ENCODE measurements at places on chromosomes 2 and 18.

DNA sequence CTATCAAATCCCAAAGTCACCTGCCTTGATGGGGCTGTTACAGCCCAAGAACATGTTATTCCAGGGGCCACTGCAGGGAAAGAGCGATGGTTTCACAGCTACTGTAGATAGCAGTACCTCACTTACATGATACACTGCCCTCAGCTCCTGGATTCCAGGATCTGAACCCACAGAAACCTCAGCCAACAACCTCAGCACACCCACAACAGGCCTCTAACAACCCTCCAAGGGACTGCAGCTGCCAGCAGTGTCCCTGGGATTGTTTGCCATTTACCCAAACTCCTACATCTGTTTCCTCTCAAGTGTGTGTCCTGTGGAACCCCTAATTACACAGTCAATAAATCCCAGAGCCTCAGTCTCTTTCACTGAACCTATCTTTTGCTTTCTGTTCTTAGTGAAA lies 28.2 kb downstream of the OSBPL1A start:
- DNase-seq = no peak

DNA sequence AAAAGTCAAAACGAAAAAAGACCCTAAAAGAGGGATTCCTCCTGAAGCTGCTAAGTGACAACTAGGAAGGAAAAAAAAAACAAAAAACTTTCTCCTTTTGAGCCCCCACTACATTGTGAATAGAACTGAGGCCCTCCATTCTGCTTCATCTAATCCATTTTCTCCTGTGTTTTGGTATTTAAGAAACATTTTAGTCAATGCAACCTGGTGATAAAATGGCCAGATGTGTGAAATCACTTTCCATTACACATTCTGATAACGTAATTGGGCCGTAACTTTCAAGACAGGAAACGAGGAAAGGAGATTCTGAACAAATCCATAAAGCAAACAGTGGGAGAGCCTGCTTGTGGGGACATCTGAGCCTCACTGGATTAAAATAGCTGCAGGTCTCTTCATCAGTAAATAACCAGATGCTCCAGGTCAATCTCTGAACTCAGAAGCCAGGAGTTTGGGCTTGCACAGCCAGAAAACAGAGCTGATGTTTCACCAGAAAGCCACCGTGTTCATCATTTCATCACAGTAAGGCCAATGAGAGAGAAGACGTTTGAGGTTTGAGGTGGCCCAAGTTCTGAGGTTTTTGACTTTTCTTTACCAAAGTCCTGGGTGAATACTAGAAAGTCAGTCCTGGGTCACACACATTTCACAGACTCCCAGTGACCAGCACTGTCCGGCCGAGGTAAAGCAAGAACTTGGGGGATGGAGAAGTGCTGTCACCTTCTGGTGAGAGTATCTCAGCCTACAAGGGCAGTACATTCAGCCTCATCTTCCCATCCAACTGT lies 47.8 kb downstream of the TGFA start:
- no peak for DNase-seq

DNA sequence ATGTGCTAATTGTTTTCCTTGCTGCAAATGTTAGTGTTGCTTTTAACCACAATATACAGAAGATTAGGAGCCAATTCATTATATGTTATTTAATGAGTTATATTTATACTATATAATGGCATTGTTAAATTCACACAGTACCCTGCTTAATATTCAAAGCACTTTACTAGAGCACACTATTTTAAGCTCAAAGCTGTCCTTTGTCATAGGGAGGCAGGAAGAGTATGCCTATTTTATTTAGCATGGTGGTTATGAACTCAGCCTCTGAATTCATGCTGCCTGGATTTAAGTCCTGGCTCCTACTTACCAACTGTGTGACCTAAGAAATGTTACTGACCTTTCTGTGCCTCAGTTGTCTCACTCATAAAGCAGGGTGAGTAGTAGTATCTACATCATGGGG lies 80.5 kb downstream of the FASTKD2 start:
- DNase-seq = no peak

DNA sequence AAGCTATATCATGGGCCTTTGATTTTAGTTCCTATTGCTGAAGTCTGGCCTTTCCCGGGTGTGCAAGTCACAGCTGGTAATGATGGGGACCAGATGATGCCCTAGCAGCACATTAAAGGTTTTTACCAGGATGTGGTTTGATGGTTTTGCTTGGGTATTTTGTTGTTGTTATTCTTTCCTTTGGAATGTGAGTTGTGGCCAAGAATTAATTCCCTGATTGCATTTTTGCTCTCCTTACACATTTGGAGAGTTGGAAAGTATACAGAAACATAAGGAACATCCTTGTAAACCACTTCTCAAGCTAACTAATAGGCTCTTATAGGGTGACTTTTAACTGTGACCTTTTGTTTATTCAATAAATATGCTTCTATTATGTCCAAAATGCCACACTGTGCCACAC lies 154.1 kb upstream of the MMADHC start:
- DNase-seq = no peak

GRCh38 chr2:168184681-168185513 lies 62.5 kb downstream of the STK39 start:
- no peak for DNase-seq

- DNase-seq = no peak
These were observed 44.4 kb upstream of the SETBP1 start for GRCh38 chr18:44636241-44636640.

DNA sequence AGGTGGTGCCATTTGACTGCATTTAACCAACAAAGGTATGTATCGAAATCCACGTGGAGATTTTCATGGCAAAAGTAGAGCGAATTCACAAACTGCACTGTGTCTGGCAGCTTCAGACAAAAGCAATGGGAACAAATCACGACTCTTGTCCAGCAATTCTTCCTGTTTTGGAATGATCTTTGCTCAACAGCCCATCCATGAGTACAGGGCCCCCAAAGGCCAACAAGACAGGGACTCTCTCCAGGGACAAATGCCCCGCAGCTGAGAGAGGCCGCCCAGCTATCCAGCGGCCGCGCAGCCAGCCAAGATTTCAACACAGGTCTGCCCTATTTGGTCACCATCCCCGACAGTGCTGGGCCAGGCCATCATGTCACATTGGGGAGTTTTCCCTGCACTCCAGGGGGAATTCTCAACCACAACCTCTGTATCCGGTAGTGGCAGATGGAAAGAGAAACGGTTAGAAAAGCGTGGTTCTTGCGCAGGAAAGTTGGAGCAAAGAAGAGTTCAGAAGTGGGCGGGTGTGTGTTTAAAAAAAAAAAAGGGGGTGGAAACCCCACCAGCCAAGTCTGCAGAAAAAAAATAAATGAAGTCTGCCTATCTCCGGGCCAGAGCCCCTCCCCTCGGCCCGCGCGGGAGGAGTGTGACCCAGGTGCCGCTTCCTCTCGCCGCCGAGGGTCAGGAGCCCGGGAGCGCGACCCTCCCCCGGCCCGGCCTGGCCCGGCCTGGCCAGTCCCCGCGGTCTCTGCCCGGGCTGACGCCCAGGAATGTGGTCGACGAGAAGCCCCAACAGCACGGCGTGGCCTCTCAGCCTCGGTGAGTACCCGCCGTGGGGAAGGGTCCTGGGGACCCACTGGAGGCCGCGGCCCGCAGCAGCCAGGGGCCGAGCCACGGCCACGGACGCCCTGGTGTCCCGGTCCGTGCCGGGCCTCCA lies at the start of gene GYPC:
TSS of gene GYPC (plus strand) at position 659 of the 931 bp plus-strand sequence. CDS start at position 765, 106 bp downstream.
- peak; percentile 62 for DNase-seq

DNA sequence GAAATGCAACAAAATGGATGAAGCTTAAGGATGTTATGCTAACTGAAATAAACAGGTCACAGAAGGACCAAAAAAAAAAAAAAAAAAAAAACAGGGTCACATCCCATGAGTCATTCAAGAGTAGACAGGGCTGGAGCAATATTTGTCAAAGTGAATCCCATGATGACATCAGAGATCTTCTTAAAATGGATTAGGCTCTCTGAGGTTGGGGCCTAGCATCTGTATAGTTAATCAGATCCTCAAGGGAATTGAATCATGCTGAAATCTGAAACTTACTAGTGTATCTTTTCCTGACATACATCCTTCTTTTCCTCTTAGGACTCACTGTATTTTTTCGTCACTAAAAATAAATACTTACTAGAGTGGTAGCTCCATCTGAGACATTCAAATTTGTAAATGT lies 380.6 kb upstream of the NXPH2 start:
- DNase-seq = no peak

DNA sequence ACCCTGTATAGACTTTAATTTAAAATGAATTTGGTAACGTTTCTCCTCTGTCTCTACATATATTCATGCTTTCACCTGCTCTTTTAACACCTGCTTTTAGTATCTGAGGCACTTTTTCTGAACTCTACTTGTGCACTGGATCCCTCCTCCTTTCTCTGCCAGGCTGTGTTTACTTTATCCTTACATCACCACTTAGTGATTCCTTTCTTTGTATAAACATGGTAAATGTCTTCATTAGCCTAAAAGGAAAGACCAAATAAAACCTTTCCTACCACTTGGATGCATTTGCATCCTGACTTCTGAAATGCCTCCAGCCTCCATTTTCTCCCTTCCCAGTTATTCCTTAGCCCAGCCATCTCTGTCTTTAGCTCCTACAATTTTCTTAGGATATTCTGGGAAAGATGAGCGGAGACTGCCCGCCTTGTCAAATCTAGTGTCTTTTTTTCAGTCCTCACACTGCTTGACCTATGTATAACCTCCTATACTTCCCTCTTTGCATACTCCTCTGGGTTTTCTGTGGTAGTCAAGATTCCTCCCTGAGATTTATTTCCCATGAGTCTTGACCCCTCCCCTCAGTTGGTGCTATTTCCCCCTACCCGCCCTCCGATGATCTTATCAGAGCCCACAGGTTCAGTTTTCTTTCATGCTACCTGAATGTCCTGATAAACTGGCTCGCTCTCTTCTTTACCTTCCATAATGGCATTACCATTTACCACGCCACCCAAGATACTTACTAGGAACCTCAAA lies 44.8 kb downstream of the REL start:
- no peak for DNase-seq

- DNase-seq = no peak
These were observed 206.9 kb downstream of the ICOS start for GRCh38 chr2:204143216-204144014.

- no peak for DNase-seq
These were observed 69.5 kb upstream of the TGIF1 start for GRCh38 chr18:3380384-3380961.

DNA sequence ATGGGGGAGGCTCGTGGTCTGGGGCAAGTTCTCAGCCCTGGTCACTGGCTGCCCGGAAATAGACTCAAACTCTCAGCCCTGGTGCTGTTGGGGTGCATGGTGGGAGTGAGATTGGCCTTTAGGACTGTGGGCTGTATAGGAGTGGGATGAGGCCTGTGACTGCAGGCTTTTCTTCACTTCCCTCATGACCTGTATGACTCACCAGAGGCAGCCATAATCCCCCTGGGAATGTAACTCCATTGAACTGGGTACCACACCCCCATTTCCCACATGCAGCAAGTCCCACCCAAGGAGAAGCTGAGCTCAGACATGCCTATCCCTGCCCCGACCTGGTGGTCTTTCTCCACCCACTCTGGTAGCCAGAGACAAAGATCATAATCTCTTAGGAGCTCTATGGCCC lies 177.7 kb upstream of the OSR1 start:
- no peak for DNase-seq

GRCh38 chr2:45845566-45845965 lies 194.1 kb downstream of the PRKCE start:
- DNase-seq = no peak

- no peak for DNase-seq
These were observed 58.1 kb downstream of the CYP1B1 start for GRCh38 chr2:38017836-38018235.

GRCh38 chr2:86333378-86333777 lies 4.0 kb downstream of the REEP1 start:
- DNase-seq = no peak

DNA sequence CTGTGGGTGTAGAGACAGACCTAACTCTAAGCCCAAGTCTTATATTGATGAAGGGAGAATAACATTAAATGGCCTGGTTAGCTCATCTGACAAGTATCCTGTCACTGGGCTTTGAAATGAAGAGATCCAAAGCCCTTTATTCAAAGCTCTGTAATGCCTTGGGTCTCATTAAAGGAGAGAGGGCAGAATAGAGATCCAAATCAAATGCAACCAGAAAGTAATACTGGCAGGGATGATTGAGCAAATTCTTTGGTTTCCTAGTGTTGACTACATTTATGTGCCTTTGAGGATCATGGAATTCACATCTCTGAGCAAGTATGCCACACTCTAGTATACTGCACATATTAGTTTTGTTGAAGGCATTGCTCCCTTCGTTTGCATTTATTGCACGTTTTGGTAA lies 147.9 kb upstream of the CAVIN2 start:
- no peak for DNase-seq

GRCh38 chr2:178756843-178757242 lies 50.4 kb downstream of the TTN start:
- DNase-seq = no peak

DNA sequence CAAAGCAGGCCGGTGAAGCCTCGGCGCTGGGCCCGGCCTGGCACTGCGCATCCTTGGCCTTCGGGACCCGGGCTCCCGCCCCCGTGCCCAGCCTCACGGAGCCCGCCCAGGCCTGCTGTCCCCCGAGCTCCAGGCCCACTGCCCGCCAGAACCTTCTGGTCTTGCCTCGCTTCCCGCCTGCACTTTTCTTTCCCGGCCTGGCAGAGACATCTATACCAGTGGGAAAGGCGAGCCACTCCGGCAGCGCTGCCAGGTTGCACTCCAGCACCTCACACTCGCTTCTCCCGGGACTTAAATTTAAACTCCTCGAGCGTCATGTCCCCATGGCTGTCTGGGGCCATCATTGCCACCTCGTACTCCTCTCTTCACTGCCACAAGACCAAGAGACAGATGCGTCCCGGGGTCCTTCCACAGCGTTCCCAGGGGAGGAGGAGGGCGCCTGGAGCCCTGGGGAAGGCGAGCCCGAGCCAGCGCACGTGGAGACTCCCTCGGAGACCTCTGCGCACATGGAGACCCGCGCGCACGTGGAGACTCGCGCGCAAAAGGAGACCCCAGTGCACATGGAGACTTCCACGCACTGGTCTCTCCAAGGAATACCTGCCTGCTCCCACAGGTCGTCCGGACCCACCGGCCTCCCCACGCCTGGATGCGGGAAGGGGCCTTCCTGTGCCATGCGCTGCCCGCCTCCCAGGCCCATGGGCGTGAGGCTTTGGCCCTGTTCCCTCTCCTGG lies 253.1 kb upstream of the SALL3 start:
- no peak for DNase-seq

DNA sequence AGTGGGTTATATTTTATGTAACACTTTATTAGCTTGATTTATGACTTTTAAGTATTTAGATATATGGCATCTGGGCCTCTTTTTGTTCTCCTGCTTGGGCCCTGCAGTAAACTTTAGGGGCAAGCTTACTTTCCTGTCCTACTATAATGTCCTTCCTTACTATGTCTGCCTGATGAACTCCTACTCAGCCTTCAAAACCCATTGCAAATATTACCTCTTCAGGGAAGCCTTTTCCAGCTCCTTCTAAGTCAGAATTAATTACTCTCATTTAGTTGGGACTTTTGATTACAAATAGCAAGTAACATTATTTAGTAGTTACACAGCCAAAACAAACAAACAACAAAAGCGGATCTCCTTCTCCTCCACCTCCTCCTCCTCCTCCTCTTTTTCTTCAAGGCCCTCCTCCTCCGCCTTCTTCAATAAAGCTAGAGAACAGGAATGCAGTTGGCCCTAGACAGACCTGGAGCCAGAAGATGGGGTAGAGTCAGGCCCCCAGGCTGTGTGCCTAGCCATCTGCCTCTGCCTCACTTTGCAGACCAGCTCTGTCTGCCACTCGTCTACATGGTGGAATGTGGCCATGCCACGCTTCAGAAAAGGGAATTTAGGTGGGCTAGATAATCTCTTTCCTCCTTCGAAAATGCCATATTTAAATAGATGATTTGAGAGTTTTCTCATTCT lies 301.2 kb downstream of the SP3 start:
- no peak for DNase-seq
